ENCODE measurements at places on chromosomes 6 and 20. TPM values are rescaled to one million over a fixed set of nuclear protein-coding genes. Genes with fewer than 3 reads are reported as not detected.

GRCh38 chr20:2871661-2872458, 1.4 kb upstream of the PTPRA start:
- no peak for DNase-seq

- DNase-seq = no peak
Observed at GRCh38 chr6:111681860-111682259, 76.2 kb upstream of the TRAF3IP2 start.

DNA sequence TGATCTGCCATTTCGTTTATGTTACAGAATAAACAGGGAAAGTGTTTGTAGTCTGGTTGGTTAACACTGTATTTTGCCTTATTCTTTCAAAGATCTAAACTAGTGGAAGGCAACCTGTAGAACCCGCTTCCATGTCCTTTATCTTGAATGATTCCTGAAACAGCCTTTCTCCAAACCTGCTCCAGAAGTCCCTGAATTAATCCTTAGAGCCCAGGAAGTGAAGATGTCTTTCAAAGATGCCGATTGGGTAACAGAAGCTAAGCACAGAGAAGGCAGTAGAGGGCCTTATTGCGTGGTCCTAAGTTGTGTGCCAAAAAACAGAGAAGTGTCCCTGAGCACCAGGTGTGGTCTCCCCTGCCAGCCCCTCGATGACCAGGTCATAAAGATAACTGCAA, 19.2 kb upstream of the ZSCAN16 start:
- peak; percentile 20 for DNase-seq

- DNase-seq = no peak
Observed at GRCh38 chr20:40451552-40451951, 237.5 kb downstream of the MAFB start.

- DNase-seq = no peak
Observed at GRCh38 chr20:6806275-6806674, 38.8 kb downstream of the BMP2 start.

DNA sequence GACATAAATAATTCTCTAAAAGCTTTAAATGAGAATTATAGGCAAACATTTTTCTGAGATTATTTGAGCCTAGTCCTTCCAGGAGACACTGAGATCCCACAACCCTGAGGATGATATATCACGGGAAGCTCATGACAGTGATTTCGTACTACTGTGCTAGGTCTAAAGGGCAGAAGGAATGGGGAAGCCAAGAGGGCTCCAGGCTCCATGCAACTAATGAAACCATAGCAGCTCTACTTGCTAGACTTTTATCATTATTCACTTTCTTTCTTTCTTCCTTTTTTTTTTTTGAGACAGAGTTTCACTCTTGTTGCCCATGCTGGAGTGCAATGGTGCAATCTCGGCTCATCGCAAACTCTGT, 57.3 kb upstream of the SGK1 start:
- DNase-seq = no peak

- DNase-seq = no peak
Observed at GRCh38 chr20:14477125-14477524, 139.7 kb upstream of the FLRT3 start.

GRCh38 chr20:50026746-50027575, 44.2 kb downstream of the SNAI1 start:
- no peak for DNase-seq

DNA sequence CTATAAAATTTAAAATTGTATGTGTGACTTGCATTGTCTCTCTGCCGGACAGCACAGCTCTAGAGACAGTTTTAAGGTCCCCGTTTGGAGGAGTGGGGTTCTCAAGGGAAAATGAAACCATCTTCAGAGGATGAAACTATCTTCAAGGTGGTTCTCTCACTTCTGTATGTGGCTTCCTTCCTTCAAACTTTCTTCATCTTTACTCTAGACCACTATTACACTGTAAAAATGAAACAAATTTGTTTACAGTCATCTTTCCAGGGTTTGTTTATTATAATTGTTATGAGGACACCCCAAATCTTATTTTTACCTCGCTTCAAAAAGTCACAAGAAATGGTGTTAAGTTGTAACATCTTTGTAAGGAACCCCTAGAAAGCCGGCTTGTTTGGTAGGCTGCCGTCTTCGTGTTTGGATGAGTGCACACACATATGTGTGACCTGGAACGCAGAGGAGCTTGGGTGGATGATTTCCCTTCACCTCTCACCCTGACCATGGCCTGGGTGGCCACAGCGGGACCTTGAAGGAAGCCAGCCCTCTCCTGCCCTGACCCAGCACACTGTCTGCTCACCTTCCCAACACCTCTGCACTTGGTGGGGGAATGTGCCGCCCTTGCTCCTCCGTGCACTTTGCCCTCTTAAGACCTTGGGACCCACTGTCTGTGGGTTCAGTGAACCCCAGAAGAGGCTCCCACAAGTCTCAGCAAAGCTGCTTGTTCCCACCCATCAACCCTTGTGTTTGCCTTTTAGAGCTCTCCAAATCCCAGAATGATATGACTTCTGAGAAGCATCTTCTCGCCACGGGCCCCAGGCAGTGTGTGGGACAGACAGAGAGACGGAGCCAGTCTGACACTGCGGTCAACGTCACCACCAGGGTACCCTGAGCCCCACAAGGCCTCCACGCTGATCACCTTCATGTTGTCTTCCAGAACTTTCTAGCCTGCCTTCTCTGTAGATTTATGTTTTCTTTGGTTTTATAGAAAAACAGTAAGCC, 67.8 kb downstream of the SYTL3 start:
- no peak for DNase-seq

GRCh38 chr6:157763904-157764177, 59.2 kb upstream of the SNX9 start:
- no peak for DNase-seq

DNA sequence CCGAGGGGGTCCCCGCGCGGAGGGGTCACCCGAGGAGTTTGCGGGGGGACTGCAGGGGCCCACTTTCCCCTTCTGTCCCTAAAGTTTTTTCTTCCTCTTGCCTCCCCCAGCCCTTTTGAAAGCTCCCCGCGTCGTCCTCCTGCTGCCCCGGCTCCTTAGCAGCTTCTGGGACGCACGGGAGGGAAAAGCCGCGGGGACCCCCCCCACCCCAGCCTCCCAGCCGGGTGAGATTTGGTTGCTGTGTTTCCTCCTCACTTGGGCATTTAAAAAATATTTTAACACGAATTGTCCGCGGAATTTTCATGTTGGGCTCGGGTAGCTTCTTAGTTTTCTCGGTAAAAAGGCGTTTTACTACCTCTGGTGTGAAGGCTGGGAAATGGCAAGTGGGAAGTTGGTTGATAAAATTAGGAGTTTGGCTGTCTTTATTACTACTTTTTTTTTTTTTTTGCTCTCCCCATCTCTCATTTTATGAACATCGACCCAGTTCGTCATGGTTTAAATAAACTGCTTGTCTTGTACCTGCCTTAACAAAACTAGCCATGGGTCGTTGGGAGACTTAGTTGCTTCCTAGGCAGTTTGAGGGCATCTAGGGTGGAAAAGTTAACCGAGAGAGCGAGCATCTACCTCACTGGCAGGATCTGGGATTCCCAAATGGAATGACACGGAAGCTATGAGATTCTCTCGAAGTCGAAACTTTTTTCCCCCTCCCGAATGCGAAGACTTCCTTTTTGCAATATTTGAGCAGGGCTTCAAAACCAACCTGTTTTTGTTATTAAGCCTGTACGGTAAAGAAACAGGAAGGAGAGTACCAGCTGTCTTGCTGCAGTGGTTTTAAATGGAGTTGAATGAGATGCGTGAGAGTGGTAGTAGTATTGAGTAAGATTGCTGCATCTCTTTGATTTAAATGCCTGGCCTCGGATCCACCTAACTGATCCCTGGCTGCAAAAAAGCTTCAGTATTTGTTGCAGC, 868 bp downstream of the NCOA3 start:
- peak; percentile 12 for DNase-seq

Gene RIPOR2
- total RNA-seq = 34.9 TPM

Gene EPPIN
- not detected for total RNA-seq

Gene SERPINB6
- total RNA-seq = 16.1 TPM

Gene DHX16
- total RNA-seq = 17.2 TPM

Gene FOXC1
- total RNA-seq = 8.9 TPM

Gene OVOL2
- total RNA-seq = not detected

Gene HSPA1L
- total RNA-seq = 4.2 TPM

Gene BPHL
- 26.6 TPM for total RNA-seq
